Cerebellar nuclear complex (tissue), 1 donor: ENCODE measurements at places on chromosomes 12 and 14.

DNA sequence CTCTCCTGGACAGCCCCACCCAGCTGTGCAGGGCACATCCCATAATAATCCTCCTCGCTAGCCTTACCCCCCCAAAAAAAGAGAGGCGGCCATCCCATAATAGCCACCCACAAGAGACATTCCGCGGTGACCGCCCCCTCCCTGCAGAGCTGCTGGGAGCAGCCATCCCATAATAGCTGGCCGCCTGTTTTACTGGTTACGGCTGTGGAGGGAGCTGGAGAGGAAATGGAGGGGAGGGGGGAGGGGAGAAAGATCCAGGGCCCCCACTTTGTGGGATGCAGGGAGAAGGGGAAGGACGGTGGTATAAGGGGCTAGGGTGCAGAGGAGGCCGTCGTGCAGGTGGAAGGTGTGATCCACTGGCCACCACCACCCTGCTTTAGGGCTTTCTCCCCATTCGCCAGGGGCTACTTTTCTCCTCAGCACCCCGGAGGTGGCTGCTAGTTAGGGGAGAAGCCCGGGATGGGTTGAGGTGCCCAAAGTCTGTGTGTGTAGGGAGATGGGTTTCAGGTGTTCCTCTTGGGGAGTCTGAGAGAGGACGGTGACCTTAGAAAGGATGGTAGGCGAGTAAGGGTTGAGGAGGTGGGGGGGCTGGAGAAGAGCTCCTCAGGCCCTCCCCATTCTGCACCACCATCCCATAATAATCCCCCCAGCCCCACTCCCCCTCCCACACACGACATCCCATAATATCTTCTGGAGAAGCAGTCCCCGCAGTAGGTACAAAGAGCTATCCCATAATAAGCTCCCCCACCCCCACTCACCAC, 6.0 kb upstream of the CHD4 start:
- DNase-seq, result peak; percentile 74

GRCh38 chr12:47316609-47317049, 236.9 kb upstream of the AMIGO2 start:
- no peak for DNase-seq

- DNase-seq, result no peak
Observed at GRCh38 chr14:91245029-91245428, 525 bp upstream of the GPR68 start.

DNA sequence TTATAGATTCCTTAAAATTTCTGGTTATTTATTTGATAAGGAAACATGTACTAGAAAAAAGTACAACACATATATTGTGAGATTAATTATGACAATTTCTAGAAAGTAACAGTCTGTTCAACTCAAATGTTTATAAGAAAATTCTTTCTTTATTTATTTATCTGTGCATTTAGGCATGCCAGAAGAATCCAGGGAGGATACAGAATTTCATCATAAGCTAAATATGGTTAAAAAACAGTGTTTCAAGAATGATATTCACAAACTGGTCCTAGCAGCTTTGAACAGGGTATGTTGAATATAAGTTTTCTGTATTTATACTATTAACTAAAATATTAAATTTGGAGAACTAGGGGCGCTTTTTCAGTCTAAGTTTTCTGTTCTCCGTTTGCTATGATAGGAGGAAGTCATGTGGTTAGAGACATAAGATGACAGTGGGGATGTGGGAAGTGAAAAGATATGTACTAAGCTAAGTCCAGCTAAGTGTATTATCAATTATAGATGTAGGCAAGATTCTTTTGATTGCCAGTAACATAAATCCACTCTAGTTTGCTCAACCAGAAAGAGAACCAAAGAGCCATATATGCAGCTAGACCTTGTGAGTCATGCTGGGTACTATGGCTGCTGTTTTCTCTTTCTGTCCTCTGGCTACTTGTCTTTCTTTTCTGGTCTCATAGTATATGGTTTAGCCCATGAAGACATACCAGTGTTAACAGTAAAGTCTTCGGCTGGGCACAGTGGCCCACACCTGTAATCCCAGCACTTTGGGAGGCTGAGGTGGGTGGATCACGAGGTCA, 39.0 kb downstream of the LRRK2 start:
- DNase-seq, result no peak

DNA sequence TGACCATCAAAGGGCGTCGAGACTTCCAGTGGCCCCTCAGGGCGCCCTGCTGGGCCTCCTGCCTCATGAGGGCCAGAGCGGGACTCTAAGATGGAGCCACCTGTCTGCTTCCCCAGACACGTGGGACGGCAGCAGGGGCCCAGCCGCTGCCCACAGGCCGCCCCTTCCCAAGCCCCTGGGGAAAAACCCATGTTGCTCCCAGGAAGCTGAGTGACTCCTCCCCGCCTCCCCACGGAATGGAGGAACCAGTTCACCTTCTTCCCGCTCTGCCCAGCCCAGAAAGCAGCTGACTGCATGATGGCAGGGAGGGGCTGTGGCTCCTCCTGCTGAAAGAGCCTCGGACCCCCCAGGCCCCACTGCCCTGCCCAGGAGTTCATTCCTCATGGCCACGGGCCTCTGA, 14.9 kb downstream of the RAB35 start:
- DNase-seq, result no peak

- no peak for DNase-seq
Observed at GRCh38 chr12:119202544-119202943, 23.8 kb downstream of the HSPB8 start.

- DNase-seq, result no peak
Observed at GRCh38 chr12:104189915-104190555, 25.5 kb upstream of the TXNRD1 start.

- DNase-seq, result no peak
Observed at GRCh38 chr12:128468926-128469325, 202.0 kb downstream of the TMEM132C start.

DNA sequence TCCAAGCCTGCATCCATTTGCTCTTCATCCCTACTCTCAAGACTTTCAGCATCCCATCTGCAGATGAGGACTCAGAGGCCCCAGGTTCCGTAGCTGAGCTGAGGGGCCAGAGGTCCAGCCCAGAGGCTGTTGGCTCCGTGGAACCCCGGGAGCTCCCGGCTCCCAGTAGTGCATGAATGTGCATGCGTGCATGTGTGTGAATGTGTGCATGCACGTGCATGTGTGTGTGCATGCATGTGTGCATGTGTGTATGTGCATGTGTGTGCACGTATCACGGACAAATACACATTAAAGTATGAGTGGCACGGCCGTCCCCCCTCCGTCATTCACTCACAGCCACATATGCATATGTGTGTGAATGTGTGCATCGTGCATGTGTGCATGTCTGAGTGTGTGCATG, 149.9 kb downstream of the KIF26A start:
- no peak for DNase-seq

- no peak for DNase-seq
Observed at GRCh38 chr14:64812412-64812811, 67.3 kb downstream of the SPTB start.

- no peak for DNase-seq
Observed at GRCh38 chr12:4649358-4649661, 396 bp downstream of the NDUFA9 start.

- DNase-seq, result no peak
Observed at GRCh38 chr14:68518166-68518565, 274.7 kb downstream of the ZFP36L1 start.

- no peak for DNase-seq
Observed at GRCh38 chr14:73787486-73788316, 63.9 kb upstream of the PTGR2 start.

DNA sequence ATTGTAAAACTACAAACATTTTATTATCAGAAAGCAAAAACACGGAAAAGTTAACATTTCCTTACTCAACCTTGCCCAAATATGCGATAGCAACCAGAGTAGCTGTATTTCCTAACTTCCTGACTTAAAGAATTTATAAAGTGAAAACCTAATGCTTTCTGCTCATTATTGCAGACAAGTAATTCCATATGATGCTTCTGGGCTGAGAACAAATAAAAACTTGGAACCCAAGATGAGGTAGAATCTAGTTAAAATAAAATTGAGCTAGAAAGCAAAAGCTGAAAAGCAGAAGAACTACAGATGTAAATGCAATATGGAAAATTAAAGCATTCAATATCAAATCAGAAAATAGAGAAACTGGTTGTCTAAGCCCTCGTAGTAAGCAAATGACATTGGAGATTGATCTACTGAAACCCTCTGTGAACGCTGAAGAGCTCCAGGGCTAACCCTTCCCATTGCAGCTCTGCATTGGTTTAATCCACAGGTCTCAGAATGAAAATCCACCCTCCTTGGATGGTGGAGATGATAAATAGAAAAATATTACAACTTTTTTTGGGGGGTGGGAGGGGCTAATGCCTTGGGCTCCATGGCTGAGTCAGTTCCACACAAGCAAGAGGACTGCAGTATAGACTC, 40.7 kb downstream of the CORO1C start:
- DNase-seq, result no peak

DNA sequence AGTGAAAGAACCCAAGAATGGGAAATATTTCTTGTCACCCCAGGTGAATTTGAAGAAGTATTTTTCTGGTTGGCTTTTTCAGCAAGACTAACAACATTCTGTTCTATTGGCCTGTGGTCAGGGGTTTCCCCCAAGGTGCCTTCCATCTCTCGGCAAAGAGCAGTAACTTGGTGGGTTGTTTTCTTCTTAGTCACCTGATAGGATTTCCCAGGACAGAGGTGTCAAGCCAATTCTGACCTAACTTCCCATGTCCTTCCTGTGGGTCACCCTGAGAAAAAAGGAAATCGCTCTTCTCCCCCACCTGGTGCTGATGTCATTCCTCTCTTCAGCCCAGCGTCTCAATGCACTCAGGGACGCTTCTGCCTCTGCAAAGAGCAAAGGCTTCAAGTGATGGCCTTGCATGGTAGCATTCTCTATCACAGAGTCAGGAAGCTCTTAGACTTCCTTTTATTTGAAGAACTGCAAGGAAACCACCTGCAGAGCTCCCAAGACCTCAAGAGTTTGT, 16.1 kb upstream of the IFNG start:
- no peak for DNase-seq

DNA sequence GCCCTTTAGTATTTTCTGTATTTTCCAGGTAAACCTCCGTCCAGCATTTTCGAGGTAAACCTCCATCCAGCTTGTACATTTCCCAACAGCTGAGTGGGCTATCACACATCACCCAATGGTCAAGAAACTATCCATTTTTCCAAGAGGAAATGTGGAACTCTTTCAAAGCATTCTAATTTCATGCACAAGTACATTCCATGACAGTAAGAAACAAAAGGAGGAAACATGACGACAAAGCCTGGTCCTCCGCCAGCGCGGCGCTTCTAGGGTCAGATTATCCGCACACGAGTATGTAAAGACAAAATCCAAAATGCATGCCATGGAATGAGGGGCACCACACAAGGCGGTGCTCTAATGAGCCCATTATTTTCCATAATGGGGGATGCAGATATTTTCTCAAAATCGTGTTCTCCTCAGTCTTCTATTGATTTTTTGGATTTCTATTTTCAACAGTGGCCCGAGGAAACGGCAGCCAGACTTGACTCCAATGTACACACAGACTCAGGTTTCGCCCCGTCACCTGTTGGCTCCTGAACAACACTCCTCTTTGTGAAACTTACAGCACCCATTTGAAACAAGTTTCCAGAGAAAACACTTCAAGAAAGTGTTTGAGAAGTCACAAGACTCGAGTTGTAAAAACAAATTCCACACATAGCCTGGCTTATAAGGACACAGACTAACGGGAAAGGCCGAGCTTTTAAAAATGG, 107.4 kb downstream of the PRICKLE1 start:
- no peak for DNase-seq

- no peak for DNase-seq
Observed at GRCh38 chr14:100219126-100219785, 19.7 kb upstream of the YY1 start.

GRCh38 chr12:57733928-57734327, 4.6 kb downstream of the AGAP2 start:
- DNase-seq, result no peak

- peak; percentile 21 for DNase-seq
Observed at GRCh38 chr12:21656905-21657325, 727 bp downstream of the LDHB start.

DNA sequence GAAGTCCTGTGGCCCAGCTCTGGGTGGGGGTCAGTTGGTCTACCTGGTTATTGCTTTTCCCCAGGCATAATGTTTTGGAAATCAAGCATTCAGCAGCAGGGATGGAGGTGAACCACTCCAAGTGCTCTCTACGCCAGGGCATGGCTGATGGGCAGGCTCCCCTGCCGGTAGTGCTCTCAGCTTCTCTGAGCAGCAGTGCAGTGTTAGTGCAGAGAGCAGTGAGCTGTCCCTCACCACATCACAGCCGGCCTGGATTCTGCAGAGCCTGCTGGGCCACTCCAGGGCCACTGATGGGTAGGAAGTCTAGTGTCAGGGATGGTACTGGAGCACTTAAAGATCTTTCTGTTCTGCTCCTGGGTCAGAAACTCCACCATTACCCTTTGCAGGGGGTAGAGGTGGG, 151.1 kb downstream of the CALM1 start:
- DNase-seq, result no peak

GRCh38 chr12:6620137-6620884, 13.1 kb upstream of the CHD4 start:
- no peak for DNase-seq
